ENCODE measurements at places on chromosomes 5 and 9. TPM values are rescaled to one million over a fixed set of nuclear protein-coding genes. Genes with fewer than 3 reads are reported as not detected.

- DNase-seq, result no peak
These were observed 819 bp downstream of the LSM11 start for GRCh38 chr5:157744051-157745011.

DNA sequence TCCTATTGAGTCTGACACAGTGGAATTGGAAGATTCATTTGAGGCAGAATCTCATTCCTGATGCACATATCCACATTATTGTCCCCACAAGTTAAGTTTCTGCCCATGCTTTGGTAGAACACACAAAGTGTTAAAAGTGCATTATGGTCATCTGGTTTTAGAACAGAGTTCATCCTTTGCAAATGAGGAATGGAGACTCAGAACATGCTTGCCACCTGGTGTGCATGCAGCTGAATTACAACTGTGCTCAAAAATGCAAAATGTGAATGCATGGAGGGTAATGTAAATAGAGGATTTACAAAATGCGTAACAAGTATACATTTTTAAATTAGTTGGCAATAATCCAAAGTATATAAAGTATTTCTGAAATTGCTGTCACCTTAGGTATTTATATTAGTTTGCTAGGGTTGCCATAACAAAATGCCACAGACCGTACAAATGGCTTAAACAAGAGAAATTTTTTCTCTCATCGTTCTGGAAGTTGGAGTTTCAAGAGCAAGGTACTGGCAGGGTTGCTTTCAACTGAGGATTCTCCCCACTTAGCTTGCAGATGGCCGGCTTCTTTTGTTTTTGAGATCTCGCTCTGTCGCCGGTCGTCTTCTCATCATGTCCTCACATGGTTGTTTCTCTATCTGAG lies 671.1 kb downstream of the TAF11L14 start:
- DNase-seq, result no peak

GRCh38 chr9:78677326-78677725 lies 380.4 kb downstream of the PSAT1 start:
- no peak for DNase-seq

DNA sequence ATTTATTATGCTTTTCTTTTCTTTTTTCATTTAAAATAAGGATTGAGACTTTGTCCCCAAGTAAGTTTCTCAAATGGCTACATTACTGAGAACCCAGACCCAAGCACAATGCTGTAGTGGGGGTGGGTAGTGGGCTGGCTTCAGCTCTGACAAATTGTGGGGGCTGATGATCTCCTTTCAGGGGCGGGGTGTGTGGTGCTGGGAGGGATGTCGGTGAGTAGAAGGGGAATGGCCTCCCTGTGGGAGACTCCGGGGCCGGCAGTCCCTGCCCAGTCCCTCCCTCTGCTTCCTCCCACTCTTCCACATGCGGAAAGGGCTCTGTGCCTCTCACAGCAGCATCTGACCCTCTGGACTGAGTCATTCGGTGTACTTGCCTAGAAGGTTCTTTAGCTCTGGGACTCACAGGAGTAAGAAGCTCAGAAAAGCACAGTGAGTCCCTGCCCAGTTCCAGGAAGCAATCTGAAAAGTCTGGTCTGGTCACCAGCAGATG lies 14.3 kb downstream of the CD180 start:
- no peak for DNase-seq

DNA sequence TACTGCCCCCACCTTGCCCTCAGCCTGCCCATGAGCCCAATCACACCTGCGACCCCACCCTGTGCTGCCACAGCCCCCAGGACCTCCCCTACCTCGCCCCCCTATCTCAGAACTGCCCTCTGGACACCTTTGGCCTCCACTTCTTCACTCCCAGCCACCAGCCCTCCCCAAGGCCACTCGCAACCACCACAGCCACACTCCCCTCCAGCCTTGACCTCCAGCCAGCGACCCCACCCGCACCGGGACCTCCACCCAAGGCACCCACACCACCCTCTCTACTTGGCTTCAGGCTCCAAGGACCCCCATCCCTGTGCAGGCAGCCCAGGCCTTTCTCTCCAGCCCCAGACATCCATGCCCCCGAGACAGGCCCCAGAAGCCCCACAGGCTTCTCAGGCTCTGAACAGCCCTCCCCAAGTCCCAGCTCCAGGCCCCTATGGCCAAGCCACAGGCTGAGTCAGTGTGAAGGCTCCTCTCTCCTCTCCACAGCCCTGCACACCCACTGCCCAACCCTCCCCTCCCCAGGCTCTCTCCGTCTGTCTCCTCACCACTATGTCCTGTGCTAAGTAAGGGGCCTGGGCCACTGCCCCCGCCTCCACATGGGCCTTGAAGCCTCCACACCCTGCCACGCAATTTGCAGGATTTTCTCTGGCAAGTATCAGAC lies 2.0 kb downstream of the AK1 start:
- no peak for DNase-seq

DNA sequence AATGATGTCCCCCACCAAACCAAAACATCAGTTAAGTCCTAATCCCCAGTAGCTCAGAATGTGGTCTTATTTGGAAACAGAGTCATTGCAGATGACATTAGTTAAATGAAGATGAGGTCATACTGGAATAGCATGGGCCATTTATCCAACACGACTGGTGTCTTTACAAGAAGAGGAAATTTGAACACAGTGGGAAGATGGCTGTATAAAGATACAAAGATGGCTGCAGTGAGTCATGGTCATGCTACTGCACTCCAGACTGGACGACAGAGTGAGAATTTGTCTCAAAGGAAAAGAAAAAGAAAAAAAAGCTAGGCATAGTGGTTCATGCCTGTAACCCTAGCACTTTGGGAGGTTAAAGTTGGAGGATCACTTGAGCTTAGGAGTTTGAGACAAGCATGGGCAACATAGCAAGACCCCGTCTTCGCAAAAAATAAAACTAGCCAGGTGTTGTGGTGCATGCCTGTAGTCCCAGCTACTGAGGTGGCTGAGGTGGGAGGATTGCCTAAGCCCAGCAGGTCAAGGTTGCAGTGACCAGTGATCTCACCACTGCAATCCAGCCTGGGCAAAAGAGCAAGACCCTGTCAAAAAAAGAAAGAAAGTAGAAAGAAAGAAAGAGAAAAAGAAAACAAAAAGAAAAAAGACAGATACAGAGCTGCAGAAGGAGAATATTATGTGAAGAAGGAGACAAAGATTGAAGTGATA lies 130.0 kb upstream of the CDKN2B start:
- no peak for DNase-seq

DNA sequence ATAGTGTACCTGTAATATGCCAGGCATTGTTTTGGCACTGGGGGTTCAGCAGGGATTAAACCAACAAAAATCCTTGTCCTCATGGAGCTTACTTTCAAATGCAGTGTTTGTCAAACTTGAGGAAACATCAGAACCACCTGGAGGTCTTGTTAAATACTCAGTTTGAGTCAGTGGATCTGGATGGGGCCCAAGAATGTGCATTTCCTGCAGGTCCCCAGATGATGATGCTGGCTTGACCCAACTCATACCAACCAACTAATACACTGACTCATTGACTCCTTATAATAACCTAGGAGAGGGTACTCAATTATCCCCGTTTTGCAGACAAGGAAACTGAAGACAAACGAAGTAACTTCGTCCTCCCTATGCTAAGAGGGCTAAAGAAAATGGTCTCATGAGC lies 11.3 kb downstream of the WWC1 start:
- DNase-seq, result no peak

GRCh38 chr5:53616939-53617549 lies 56.6 kb downstream of the NDUFS4 start:
- DNase-seq, result no peak

- DNase-seq, result no peak
These were observed 107.7 kb upstream of the CDKN2B start for GRCh38 chr9:22116758-22117157.

DNA sequence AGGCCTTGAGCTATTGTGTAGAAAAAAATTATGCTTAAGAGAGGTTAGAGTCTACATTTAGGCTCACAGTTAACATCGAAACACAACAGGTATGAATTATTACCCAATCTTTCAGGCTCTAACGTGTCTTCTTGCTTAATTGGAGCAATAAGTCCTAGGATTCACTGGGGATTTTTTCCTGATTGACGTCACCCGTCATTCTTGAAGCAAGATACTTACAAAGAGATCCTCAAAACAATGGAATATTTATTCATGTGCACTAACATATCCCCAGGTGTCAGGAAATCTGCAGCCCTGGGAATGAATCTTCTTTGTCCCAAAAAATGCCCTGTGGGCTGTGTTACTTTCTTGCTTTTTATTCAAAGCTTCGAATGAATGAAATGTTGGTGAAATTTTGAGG lies 413.5 kb downstream of the NFIB start:
- no peak for DNase-seq

- DNase-seq, result no peak
These were observed 26.9 kb downstream of the ADAM19 start for GRCh38 chr5:157548513-157549282.

DNA sequence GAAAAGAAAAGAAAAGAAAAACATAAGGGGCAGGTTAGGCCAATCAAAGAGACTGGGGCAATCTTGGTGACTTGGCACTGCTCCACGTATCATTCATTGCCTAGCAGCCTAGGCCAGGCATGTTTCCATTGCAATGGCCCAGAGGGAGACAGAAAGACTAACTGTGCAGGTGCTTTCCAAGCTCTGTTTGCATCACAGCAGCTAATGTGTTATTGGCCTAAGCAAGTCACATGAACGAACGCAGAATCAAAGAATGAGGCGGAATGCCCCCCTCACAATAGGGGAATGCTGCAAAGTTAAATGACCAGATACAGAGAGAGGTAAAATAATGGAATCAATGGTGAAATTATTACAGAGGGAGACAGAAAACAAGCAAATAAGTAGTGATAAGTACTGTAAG lies 11.1 kb upstream of the VPS13A start:
- no peak for DNase-seq

DNA sequence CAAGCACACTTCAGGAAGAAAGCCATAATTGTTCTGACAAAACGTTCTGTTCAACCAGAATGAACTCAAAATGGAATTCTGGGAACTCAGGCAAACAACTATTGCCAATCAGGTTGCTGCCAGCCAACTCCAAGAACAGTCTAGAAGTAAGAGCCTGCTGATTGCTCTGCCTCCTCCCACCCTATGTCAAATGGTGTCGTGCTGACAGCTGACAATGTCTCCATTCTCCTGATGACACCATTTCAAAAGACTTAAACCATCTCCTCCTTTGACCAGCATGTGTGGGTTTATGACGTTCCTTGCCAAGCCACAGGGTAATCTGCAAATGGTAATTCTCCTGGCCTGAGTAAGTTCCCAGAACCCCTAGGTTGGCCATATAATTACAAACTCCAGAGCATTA lies 21.9 kb upstream of the PLIN2 start:
- DNase-seq, result no peak

DNA sequence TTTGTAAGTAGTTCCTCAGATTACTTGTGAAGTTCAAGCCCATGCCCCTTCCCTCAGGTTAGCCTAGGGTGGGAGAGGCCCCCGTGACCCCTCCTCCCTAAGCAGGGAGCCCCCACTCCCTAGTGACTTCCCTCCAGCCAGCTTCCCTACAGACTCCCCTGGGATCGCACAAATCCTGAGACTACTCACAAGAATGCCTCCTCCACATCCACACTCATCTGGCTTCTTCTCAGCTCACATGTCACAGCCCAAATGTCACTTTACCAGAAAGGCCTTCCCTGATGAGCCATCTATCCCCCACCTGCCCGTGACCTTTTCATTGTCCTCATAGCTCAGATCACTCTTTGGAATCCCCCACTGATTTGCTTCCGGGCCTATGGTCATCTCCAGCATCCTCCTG lies 96.7 kb upstream of the ARAP3 start:
- DNase-seq, result no peak

GRCh38 chr5:176888016-176888864 lies 10.9 kb downstream of the HK3 start:
- DNase-seq, result no peak

DNA sequence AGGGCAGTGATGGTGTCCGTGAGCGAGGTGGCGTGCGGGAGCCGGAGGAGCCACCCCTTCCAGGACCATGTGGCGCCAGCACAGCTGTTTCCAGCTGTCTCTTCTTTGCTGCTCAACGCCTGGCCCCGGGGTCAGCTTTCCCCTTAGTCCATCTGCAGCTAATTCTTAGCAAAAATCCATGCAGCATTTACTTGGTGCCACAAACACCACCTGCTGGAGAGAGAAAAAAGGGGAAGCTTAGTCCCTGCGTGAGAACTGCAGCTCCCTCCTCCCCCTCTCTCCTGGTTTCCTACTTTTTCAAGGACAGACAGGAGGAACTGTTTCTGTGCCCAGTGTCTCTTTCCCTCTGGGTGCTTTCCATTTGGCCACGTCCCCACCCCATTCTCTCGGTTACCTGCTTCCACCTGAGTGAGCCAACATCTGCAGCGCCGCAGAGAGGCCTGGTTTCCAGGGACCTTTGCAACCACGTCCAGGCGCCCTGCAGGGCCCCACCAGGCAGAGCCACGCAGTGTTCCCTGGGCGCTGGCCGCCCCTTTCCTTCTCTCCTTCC lies 3.4 kb downstream of the SLC6A19 start:
- no peak for DNase-seq

- DNase-seq, result no peak
These were observed 285.1 kb downstream of the MAT2B start for GRCh38 chr5:163790497-163790896.

DNA sequence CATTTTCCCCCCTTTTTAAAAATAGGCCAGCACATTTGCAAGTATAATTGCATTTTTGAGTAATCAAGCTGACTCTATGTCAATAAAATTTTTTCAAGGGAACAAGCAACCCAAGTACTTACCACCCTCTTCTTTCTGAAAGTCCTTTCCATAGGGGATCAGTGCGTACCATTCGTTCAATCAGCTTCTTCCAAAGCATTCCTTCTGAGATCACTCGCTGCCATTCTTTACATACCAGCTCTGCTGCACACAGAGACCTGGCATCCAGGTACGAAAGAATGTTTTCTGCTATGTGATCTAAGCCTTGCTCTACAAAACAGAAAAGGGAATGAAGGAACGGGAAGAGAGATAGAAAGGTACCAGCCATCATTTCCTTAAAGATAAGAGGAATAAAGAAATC lies 106.6 kb downstream of the FBXW11 start:
- DNase-seq, result no peak

The SPINK6 gene
- total RNA-seq, result not detected

The PCDHGB4 gene
- total RNA-seq, result not detected

The PCDHA1 gene
- total RNA-seq, result not detected

The PAEP gene
- not detected for total RNA-seq

The HSDL2 gene
- total RNA-seq, result 4.0 TPM

The CYLC2 gene
- total RNA-seq, result not detected

The TMEM252 gene
- not detected for total RNA-seq

The AQP7 gene
- not detected for total RNA-seq

The PGGT1B gene
- total RNA-seq, result 57.0 TPM

The TAF11L13 gene
- total RNA-seq, result not detected

The PCDHGB1 gene
- total RNA-seq, result not detected

The CDX1 gene
- total RNA-seq, result not detected

The SLC6A19 gene
- not detected for total RNA-seq

Measured in CD8-positive, alpha-beta T cell (primary cell).